T-helper 9 cell (primary cell): ENCODE measurements at places on chromosomes 5 and 9.

GRCh38 chr5:52759331-52759730 is 28.4 kb upstream of the ITGA1 start:
- DNase-seq, result no peak

- no peak for DNase-seq
Measured at GRCh38 chr5:145943674-145944121, 7.3 kb downstream of the SH3RF2 start.

DNA sequence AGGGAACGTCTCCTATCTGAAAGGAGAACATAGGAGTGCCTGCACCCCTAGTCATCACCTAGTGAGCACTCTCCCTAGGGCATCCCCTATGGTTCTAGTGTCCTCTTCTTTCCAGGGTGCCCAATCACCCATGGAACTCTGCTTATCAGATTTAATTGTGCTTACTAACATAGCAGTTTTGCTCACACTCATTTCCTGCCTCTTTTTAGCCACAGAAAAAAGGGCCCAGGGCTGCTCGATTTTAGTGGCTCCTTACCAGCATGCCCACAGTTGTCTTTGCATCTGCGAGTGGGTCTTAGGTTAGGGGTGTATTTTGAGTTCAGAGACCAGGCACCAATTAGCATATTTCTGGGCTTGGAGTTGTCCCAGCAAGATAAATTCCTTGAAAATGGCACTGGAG is 1110.2 kb downstream of the TAF11L14 start:
- DNase-seq, result no peak

- DNase-seq, result no peak
Measured at GRCh38 chr9:36504156-36504555, 68.5 kb upstream of the MELK start.

- DNase-seq, result no peak
Measured at GRCh38 chr9:112898872-112899311, 8.2 kb upstream of the SLC46A2 start.

DNA sequence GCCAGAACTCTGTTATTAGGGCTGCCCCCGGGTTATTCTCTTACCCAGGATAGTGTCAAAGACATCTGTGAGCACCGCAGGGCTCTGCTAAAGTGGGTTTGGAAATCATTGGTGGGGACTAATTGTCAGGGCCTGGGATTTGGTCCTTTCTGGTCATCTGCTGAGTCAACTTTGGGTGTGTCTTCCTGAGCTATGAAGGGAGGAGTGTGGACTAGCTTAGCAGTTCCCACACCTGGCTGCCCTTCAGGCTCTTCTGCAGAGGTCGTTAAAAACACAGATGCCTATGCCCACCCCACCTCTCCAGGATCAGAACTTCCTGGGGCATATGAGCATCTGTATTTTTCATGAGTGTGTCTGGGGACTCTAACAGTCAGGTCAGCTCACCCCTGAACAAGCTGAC is 352.2 kb downstream of the SLIT3 start:
- DNase-seq, result no peak
